ENCODE measurements at places on chromosomes 5 and 9. TPM values are rescaled to one million over a fixed set of nuclear protein-coding genes. Genes with fewer than 3 reads are reported as not detected.

Gene SPRY4
- not detected for polyA plus RNA-seq

Gene STK10
- polyA plus RNA-seq: 30.5 TPM

Gene SPAG8
- not detected for polyA plus RNA-seq

Gene CNTNAP3
- polyA plus RNA-seq: not detected

Gene SHC3
- not detected for polyA plus RNA-seq
